ENCODE measurements at places on chromosomes 12 and 14.
A peak's percentile ranks its signal among the peaks of the same experiment; 100 is the strongest.

- no peak for DNase-seq
Observed at GRCh38 chr14:72828604-72829003, 65.3 kb downstream of the DPF3 start.

DNA sequence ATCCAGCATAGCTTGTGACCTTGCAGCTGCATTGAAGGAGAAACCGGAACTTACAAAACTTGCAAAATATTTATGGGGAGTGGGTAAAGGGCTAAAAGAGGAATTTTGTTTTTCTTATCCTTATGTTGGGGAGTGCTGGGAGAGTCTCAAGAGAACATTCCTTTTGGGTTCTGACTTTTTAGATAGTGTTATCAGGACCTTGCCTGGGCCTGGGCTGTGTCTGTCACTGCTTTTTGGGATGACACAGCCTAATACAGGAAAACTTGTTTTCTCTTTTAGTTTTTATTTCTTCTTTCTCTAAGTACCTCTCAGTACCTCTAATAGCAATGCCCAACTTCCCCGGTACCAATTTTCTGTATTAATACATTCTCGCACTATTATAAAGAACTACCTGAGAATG lies 850.6 kb downstream of the RPS29 start:
- no peak for DNase-seq

- no peak for DNase-seq
Observed at GRCh38 chr12:120249266-120249874, 16.2 kb downstream of the PXN start.

DNA sequence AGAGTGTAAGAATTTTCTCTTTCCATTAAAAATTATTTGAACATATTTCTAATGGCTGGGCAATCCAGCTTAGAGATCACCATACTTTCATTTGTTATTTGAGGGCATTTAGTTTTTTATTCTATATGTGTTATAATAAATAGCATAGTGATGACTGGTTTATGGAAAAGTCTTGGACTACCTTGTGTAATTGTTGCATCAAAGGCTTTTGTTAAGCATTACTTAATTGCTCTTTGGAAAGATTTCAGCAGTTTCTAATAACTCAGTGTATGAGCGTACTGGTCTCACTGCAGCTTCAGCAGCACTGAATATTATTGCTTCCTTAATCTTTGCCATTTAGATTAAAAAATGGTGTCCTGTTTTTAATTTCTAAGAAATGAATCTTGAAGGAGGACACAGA lies 22.8 kb downstream of the TMEM19 start:
- DNase-seq: no peak

- no peak for DNase-seq
Observed at GRCh38 chr12:47207829-47208248, 128.1 kb upstream of the AMIGO2 start.

- peak; percentile 95 for DNase-seq
Observed at GRCh38 chr12:50187084-50187900, 20.1 kb upstream of the CERS5 start.

- no peak for DNase-seq
Observed at GRCh38 chr14:74599946-74600345, 12.1 kb downstream of the LTBP2 start.

- peak; percentile 89 for DNase-seq
Observed at GRCh38 chr12:57452181-57452936, 2.7 kb upstream of the INHBE start.

DNA sequence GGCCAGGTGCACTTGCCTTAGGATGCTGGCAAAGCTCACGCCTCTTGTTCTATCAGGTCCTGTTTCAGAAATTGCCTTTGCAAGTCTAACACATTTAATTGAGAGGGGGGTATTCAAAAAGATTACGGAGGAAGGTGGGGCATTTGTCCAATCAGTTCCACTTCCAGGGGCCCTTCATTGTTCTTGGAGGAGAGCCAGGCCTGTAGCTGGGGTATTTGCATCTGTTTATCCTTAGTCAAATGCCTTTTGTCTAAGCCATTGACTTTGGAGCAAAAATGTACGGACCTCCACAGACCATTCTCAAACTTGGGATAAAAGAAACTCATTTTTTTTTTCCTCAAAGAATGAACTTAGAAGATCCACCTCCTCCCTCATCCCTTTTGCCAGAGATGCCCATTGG lies 582.0 kb downstream of the BCL11B start:
- DNase-seq: no peak

DNA sequence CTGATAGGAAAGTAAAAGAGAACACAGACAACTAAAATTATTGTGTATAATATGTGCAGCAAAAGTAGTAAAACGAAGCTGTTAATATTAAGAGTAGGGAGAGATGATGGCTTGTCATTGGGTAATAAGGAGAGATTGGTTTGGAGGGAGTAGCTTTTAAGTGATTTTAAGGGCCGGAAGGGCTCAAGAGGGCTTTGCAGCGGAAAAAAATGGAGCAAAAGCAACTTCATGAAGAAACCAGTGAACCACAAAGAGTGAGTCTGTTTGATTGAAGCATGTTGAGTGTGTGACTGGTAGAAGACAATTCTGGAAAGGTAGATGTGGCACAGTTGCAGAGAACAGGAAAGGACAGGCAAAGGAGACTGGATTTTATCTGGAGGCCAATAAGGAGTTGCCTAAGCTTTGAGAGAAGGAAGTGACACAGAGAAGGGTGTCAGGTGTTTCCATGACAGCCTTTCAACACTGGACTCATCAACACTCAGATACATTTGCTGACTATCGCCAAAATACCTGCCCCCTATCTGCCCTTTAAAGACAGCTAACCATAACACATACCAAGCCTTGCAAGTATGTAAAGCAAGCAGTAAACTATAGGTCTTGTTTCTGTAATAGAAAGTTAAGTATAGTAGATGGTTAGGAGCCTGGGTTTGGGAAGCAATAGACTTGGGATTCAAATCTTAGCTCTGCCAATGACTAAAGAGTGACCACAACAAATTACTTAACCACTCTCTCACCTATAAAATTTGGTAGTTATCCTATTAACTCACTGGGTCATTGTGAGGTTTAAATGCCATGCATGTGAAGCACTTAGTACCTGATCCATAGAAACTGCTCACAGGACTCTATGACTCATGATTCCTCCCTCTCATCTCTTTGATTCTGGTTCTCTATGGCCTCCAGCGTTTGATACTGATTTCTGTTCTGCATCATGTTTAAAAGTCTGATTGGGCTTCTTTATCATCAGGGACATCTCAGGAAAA lies 117.3 kb upstream of the LMNTD1 start:
- no peak for DNase-seq

DNA sequence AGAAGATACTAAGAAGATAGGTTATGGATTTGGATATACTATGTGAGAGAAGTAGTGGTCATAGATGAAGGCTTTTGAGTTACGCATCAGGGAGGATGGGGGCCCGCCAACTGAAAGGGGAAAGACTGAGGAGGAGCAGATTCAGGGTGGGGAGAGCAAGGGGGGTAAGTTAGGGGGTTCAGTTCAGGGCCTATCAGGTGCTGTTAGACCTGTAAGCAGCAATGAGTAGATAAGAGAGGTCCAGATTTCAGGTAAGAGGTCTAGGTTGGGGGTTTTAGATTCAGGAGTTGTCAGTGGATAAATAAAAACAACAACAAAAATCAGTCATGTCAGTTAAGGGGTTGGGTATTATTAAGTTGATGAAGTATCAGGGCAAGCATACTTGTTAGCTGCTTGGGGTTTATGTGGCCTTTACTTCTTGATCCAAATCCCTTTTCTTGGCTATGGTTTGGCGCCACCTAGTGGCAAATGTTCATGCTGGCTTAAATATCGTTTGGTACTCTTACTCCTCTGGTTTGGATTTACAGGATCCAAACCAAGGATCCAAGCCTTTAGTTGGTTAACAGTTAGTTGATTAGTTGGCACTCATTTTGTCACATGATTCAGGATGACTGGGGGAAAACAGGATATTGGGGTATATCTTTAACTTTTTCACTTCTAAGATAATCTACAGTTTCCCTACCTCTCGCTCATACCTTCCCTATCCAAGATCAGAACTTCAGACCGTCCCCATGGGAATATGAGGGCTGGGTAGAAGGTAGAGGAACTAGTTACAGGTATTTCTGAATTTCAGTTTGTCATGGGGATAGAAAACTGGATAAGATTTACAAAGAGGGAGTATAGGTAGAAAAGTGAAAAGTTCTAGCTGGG lies 65.1 kb downstream of the PCNX1 start:
- DNase-seq: peak; percentile 82

DNA sequence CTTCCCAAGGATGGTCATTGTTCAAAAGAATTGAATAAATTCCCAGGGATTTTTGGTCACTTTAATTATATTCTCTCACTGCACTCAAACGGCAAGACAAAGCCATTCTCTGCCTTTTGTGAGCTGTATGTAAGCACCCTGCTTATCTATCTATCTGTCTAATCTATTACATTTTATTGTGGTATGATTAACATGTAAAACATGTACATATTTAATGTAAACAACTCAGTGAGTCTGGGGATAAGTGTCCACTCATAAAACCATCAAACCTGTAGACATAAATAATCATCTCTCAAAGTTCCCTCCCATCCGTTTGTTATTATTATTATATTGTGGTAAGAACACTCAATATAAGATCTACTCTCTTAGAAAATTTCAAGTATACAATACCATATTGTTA lies 167.1 kb downstream of the CAND1 start:
- no peak for DNase-seq

- DNase-seq: no peak
Observed at GRCh38 chr12:109524466-109525278, 47.2 kb downstream of the UBE3B start.

- DNase-seq: no peak
Observed at GRCh38 chr14:21965042-21965441, 291.4 kb upstream of the OR4E1 start.

DNA sequence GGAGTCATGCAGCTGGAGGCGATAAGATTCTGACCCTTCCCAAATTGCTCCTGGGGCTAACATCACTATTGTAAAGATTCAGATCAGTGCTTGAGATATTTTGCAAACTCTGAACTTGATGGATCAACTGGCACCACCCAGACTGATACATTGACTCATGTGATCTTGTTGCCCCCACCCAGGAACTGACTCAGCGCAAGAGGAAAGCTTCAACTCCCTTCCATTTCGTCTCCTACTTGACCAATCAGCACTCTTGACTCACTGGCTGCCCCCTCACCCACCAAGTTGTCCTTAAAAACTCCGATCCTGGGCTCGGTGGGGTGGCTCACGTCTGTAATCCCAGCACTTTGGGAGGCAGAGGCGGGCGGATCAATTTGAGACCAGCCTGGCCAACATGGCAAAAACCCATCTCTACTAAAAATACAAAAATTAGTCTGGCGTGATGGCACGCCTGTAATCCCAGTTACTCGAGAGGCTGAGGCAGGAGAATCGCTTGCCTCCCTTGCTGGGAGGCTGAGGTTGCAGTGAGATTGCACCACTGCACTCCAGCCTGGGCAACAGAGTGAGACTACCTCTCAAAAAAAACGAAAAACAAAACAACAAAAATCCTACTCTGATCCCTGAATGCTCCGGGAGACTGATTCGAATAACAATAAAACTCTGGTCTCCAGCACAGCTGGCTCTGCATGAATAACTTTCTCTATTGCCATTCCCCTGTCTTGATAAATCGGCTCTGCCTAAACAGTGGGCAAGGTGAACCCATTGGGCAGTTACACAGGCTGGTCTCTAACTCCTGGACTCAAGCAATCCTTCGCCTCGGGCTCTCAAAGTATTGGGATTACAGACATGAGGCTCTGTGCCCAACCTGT lies 9.8 kb upstream of the ARF6 start:
- DNase-seq: no peak

DNA sequence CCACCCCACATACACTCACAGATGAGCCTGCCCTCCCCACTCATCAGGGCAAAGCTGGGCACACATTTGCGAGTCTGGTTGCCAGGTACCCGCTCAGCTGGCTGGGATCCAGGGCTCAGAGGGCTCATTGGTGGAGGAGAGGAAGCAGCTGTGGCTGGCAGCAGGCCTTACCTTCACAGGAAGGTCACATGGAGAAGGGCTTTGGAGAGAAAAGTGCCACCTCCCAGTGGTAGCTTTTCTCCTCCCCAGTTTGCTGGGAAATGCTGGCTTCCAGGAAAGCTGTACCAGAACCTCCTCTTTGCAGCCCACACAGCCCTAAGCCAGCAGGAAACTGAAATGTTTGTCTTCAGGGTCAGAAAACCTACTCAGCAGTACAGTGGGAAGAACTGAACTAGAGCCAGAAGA lies 55.6 kb downstream of the LGMN start:
- DNase-seq: no peak

DNA sequence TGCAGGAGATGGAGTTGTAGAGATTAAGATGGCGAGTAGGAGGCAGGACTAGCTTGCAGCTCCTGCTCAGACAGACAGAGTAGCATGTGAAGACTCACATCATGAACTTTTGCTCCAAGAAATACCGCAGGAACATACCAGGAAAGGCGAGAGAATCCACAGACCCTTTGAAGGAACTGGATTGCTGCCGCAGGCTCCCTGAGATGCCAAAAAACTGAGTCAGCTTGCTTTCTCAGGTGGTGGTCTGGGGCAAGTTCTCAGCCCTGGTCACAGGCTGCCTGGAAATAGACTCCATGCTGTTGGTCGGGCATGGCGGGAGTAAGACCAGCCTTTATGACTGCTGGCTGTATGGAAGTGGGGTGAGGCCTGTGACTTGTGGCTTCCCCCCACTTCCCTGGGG lies 163.6 kb upstream of the NAV3 start:
- peak; percentile 67 for DNase-seq

- peak; percentile 74 for DNase-seq
Observed at GRCh38 chr12:65867394-65867793, 43.1 kb downstream of the HMGA2 start.

GRCh38 chr14:54085841-54086240 lies 129.2 kb upstream of the BMP4 start:
- peak; percentile 6 for DNase-seq

- peak; percentile 73 for DNase-seq
Observed at GRCh38 chr12:109110988-109111495, 5.3 kb upstream of the ACACB start.

DNA sequence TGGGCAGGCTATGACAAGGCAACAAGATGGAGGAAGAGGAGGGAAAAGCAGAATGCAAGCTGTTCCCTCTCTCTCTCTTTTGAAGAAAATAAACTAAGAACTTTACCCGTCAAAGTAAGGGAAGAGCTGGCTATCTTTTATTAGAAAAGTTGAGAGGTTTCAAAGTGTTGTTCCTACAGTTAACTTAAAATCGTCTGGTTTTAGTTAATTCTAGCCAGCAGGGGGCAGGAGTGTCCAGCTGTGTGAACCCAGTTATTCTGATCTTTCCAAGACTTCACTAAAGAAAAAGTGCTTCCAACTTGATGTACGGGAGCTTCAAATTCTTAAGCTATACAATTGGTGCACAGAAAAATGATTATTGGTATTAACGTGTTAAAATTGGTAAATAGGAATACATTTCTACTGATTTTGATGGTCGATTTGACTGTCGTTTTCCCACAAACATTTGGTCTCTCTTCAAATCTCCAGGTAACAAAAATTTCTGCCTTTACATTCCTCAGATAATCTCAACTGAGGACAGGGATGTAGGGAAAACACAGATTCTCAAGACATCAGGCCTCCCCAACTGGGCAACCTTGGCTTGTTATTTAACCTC lies 28.4 kb upstream of the MON2 start:
- DNase-seq: peak; percentile 57

- no peak for DNase-seq
Observed at GRCh38 chr12:2082321-2082720, 29.5 kb downstream of the CACNA1C start.
